ENCODE measurements at places on chromosomes 13 and 19.

DNA sequence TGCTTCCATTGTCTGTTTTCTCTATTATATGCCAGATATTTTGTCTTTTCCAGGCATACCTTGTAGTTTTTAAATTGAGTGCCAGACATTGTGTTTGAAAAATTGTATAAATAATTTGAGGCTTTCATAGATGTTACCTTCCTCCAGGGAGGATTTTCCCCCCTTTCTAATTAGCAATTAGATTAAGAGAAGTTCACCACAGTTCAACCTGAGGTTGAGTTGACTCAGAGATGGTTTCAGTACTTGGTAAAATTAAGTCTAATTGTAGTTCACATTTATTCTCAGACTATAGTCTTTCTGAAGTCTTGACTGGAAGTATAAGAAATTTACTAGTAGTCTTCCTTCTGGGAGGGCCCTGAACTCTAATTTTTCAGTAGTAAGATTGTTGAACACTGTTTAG lies 104.1 kb upstream of the SCEL start:
- no peak for DNase-seq

GRCh38 chr13:62875118-62875640 lies 1459.5 kb upstream of the PCDH20 start:
- no peak for DNase-seq

DNA sequence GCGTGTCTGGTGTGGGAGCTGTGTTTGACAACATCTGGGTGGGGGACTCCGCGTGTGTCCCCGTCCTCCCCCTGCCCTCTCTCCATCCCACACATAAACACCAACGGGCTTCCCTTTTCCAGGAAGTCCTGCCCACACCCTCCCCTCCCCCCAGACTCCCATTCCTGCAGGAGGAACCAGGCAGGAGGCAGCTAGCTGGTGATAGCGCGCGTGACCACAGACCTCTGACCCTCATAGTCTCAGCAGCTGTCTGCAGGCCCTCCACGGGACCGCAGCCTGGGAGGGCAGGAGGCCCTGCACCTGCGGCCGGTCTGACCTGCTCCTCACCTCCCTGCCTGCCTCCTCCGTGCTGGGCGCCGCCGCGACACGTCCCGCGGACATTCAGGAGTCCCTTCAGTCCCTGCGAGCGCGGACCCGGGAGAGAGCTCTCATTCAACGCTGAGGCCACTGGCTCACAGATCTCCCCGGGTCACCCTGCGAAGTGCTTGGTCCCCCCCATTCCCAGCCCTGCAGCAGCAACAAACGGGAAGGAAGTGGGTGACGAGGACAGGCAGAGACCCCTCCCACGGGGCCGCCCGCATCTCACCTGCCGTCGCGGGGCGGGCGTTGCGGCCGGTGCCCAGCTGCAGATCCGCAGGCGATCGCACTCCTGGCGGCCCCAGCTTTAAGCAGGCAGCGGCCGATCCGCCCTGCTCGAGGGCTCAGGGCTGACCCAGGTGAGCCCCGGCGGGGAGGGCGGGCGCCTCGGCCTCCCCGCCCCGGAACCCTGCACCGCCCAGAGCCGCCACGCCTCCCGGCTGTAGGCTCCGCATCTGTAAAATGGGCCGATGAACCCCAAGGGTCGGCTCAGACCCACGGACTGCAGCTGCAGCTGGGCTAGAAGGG lies 1.1 kb upstream of the ACP5 start:
- no peak for DNase-seq

GRCh38 chr13:84563611-84564010 lies 681.3 kb upstream of the SLITRK1 start:
- DNase-seq, result no peak

DNA sequence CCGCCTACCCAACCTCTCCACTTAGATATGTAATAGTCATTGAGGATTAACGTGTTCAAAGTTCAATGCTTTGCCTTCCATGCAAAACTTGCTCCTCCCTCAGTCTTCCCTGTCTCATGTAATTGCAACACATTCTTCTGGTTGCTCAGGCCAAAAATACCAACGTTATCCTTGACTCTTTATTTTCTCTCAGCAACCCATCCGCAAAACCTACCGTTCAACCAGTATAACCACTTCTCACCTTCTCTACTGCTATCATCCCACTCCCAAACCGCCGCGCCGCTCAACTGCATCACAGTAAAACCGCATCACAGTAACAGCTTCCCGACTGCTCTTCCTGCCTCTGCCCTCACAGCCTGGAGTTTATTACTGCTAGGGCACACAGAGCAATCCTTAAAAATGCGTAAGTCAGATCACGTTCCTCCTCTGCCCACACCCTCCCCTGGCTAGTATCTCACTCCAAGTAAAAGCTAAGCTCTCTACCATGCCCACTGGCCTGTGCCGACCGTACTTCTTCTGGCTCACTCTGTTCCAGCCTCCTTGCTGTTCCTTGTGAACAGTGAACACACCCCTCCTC lies 8.2 kb downstream of the MTIF3 start:
- no peak for DNase-seq

- no peak for DNase-seq
These were observed 472.2 kb downstream of the TDRD3 start for GRCh38 chr13:60869225-60869624.

DNA sequence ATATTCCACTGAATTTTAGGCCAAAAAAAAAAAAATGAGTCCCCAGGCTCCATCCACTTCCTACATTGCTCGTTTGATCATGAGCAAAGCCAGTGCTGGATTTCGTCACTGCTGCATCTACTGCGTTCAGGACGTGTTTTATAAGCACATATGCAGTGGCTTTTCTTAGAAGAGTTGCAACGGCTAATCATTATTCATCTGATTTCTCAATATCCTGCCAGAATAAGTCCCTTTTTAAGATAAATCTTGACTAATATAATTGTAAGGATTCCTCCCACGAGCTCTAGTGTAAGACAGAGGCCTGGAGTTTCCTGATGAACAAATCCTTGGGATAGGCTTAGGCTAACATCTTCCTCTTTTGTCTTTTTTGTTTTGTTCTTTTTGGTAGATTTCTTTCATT lies 19.5 kb downstream of the FAM124A start:
- no peak for DNase-seq

GRCh38 chr13:28638756-28639155 lies 20.2 kb upstream of the POMP start:
- DNase-seq, result no peak

GRCh38 chr19:13366529-13367143 lies 139.6 kb downstream of the CACNA1A start:
- no peak for DNase-seq

DNA sequence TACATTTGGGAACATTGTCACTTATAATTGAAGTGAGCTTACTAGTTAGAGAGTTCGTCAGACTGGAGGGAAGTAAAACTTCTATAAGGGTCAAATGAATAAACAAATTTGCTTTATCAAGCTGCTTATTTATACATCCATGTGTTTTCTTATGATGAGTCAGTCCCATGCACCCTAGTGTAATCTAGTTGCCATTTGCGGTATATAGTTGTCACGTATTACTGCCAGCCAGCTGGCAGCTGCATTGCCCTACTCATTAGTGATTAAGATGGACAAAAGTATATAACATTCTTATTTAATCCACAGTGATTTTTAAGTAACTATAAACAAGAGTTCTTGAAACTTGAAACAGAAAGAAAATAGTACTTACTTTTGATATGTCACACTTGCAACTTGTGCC lies 182.4 kb downstream of the GPC6 start:
- no peak for DNase-seq

- no peak for DNase-seq
These were observed 26.9 kb downstream of the SIN3B start for GRCh38 chr19:16856091-16856490.

DNA sequence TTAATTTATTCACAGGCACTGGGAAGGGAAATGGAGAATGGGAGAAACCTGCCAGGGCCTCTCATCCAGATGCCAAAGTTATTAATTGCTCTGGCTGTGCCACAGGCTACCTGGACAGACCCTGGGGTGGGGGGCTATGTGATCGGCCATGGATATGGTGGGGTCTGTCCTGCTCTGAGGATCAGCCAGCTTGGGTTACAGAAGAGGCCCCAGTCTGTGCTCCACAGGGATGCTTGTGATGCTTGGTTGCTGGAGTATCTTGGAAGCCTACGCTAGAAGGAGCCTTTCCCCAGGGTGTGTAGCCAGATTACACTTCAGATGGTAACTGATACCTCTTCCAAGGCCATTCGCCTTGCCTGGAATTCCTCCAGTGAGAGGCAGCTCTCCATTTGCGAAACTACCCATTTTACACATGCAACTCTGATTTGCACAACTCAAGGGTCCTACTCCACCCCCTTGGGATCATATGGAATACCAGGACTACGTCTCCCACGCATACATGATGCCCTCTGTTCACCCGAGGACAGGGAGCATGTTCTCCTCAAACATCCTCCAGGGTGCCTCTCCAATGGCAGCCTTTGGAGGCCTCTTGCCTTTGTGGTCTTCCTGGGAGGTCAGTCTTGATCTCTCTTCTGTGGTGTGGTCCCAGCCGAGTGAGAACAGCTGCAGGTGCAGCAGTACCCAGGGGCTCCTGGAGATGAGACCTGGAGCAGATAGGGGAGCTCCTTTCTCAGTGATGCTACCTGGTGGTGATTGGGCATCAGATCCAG lies 186.6 kb upstream of the TSHZ3 start:
- peak; percentile 16 for DNase-seq

DNA sequence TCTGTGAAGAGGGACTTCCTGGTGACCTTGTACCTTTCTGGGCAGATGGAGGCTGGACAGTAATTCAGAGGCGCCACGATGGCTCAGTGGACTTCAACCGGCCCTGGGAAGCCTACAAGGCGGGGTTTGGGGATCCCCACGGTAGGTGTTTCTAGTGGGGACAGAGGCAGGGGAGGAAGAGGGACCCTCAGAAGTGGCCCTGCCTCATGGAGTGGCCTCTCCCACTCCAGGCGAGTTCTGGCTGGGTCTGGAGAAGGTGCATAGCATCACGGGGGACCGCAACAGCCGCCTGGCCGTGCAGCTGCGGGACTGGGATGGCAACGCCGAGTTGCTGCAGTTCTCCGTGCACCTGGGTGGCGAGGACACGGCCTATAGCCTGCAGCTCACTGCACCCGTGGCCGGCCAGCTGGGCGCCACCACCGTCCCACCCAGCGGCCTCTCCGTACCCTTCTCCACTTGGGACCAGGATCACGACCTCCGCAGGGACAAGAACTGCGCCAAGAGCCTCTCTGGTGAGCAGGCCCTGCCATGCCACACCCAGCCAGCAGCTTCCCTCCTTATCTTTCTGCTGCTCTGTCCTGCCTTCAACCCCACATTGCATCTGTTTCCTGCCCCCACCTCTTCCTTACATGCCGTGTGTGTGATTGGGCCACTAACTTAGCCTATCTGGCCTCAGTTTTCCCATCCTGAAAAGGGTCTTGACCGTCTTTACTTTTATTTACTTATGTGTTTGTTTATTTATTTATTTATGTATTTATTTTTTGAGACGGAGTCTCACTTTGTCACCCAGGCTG lies 7.3 kb downstream of the ANGPTL4 start:
- DNase-seq, result no peak

DNA sequence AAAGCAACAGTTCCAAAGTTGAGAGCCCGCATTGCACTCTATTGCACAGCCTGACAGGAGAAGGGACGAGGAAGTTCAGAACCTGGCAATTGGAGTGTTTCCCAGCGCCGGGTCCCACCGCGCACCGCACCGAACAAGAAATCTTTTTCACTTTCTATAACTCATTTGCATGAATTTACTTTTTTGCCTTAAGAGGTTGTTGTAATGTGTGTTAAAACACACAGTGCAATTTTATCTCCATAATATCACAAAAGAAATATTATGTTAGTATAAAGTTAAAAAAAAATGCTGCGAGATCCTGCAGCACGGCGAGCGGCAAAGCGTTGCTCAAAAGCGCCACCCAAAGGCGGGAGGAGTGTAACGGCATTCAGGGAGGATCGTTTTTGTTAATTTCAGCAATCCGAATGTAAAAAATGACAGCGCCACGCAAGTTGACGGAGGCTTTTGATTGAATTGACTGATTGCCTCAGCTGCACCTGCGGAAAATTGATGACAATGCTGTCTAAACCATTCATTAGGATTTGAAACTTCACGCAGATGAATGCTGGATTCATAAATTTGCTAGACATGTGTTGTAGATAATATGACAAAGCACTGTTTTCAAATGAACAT lies 303.6 kb upstream of the ZNF507 start:
- DNase-seq, result no peak

- no peak for DNase-seq
These were observed 222.8 kb downstream of the DCT start for GRCh38 chr13:94256721-94257120.

DNA sequence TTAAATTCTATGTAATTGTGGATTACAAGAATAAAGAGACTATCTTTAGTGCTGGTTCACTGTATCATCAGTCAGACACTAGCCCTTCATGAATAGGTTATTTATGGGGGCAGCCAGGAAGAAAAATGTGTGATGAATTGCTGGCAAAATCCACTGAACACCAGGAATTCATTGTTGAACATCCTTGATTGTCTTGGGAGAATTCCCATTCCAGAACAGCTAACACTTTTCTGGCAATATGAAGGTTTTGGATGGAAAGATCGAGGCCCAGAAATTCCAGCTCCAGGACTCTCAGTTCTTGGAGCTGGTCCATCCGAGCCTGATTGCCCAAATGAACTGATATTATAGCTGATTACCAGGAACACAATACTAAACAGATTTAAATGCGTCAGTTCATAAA lies 11.5 kb upstream of the SPART start:
- no peak for DNase-seq

DNA sequence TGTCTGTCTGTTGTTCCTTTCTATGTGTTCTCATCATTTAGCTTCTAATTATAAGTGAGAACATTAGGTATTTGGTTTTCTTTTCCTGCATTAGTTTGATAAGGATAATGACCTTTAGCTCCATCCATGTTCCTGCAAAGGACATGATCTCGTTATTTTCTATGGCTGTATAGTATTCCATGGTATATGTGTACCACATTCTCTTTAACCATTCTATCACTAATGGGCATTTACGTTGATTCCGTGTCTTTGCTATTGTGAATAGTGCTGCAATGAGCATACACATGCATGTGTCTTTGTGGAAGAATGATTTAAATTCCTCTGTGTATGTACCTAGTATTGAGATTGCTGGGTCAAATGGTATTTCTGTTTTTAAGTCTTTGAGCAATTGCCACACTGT lies 1799.7 kb downstream of the SLITRK5 start:
- DNase-seq, result no peak

GRCh38 chr13:46577696-46578589 lies 25.0 kb downstream of the LRCH1 start:
- DNase-seq, result no peak

GRCh38 chr19:14889994-14890642 lies 4.2 kb upstream of the OR7A17 start:
- no peak for DNase-seq

GRCh38 chr19:28497887-28498286 lies 715.1 kb downstream of the UQCRFS1 start:
- no peak for DNase-seq

DNA sequence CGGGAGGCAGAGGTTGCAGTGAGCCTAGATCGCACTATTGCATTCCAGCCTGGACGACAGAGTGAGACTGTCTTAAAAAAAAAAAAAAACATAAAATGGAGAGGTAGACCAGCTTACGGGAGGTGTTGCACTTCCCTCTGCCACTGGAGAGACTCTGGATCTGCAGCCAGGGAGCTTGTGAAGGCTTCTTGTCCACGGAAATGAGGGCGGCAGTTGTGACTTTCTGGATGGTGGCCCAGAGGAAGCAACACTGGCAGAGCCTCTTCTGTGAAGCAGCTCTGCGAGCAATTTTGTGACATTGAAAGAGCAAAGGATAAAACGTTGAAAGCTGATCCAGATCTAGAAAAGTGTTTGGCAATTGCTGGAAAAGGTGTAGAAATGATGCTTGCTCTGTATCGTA lies 10.4 kb downstream of the SPINT2 start:
- DNase-seq, result no peak

All from right atrium auricular region (tissue), 2 donors.